ENCODE measurements at places on chromosomes 6 and 20.

- no peak for DNase-seq
Measured at GRCh38 chr6:138727182-138727581, 46.4 kb upstream of the CCDC28A start.

GRCh38 chr6:16976385-16977183, 125.3 kb upstream of the STMND1 start:
- DNase-seq: no peak

- no peak for DNase-seq
Measured at GRCh38 chr20:24918579-24919566, 30.2 kb upstream of the CST7 start.

DNA sequence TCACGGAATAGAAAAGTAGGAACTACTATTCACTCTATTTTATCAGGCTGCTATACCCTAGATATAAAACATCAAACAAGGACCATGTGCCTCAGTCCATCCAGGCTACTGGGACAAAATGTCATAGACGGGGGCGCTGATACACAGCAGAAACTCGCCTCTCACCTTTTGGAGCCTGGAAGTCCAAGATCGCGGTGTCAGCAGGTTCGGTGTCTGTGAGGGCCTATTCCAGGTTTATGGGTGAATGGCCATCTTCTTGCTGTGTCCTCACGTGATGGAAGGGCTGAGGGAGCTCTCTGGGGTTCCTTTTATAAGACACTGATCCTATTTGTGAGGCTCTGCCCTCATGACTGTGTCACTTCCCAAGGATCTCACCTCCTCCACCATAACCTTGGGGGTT, 89.5 kb downstream of the DLL1 start:
- DNase-seq: no peak

DNA sequence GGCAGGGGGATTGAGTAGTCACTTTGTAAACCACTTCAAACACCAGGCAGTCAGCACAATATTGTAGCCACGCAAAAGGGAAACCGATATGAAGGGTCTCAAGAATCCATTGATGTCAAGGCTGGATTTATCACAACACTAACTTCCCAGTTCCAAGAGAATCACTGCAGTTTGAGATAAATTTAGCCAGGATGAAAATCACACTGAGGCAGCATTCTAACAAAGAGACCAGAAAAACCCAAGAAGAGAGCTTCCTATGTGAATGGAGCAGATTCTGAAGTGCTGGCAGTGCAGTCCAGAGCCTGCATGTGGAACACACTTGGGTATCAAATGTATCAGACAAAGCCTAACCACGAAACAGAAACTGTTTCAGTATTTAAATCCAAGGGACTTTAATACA, 84.6 kb downstream of the KIF16B start:
- no peak for DNase-seq

DNA sequence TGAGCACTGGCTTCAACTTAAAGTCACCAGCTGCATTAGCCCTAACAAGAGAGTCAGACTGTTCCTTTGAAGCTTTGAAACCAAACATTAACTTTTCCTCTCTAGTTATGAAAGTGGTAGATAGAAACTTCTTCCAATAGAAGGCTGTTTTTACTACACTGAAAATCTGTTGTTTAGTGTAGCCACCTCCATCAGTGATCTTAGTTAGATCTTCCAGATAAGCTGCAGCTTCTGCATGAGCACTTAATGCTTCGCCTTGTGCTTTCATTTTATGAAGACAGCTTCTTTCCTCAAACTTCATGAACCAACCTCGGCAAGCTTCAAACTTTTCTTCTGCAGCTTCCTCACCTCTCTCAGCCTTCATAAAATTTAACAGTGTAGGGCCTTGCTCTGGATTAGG, 133.2 kb downstream of the INSM1 start:
- DNase-seq: no peak

GRCh38 chr20:24059174-24059573, 70.6 kb upstream of the GGTLC1 start:
- DNase-seq: no peak

DNA sequence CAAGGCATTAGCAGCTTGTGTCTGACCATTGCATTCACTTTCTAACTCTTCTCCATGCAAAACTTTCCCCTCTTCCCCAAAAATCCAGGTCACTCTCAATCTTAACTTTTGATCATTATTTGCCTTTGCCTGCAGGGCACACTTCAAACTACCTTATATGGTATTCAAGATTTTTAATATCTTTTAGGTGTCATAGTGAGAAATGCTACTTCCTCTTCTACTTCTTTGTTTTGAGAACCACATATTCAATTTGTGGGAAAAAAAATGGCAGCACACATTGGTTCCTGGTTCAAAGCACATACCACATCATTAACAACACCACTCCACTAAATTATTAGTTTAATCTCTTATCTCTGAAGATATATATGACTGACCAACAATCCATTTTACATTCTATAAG, 1267.0 kb upstream of the CITED2 start:
- no peak for DNase-seq

GRCh38 chr6:166281104-166281503, 27.1 kb downstream of the PRR18 start:
- no peak for DNase-seq

DNA sequence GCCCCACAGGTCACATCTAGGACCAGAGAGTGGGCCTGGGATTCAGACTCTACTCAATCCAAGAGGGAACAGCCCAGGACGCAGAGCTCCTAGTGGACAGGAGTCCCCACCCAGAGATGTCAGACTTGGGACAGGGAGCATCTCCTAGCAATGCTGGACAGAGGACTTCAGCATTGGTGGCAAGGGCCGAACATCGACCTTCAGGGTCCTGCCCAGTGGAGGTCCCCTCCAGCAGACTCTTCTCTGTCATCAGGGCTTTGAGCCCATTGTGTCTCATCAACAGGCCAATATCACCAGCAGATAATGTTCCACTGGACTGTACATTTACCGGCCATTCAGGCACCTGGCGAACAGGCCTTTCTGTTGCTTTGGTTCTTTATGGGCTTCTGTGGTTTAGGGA, 159.8 kb upstream of the SNX9 start:
- DNase-seq: no peak

- DNase-seq: no peak
Measured at GRCh38 chr6:7390226-7390878, 744 bp downstream of the RIOK1 start.

- DNase-seq: no peak
Measured at GRCh38 chr20:3871550-3872265, 17.5 kb upstream of the PANK2 start.

- no peak for DNase-seq
Measured at GRCh38 chr20:9408422-9409300, 105.7 kb upstream of the LAMP5 start.

DNA sequence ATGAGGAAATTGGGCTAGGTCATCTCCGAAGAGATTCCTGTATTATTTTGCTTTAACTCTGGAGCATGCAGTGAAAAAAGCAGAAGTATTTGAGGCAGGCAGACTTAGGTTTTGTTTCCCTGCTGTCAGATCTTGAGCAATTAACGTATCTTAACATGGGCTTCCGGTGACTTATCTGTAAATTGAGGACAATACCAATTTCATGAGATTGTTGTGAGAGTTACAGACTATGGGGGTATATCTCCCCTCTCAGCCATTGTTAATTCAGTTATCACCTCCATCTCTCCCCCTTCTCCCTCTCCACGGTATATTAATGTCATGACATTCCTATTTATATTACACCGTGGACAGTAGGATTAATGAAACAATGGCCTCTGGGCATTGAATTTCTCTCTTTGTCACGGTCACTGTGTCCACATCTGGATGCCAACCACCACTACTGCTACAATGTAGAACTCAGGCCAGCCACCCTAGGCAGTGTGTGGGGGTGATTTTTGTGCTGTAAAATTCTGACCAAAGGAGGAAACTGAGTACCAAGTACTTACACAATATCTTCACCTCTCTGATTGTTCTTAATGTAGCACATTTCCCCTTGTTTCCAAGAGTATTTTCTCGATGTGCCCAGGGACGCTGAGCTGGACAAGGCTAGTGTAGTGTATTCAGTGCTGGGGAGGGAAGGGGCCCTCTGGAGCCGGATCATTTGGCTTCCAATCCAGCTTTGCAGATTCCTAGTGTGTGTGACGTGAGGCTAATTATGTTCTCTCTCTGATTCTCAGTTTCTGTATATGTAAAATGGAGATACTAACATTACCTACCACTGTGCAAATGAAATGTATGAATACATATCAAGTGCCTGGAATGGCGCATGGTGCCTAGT, 77.2 kb downstream of the GCNT2 start:
- no peak for DNase-seq

GRCh38 chr6:73258721-73259120, 4.3 kb downstream of the KHDC1 start:
- no peak for DNase-seq

- DNase-seq: no peak
Measured at GRCh38 chr20:48340883-48341281, 486.9 kb downstream of the PREX1 start.

GRCh38 chr20:63261060-63261794, 7.0 kb upstream of the NKAIN4 start:
- no peak for DNase-seq

DNA sequence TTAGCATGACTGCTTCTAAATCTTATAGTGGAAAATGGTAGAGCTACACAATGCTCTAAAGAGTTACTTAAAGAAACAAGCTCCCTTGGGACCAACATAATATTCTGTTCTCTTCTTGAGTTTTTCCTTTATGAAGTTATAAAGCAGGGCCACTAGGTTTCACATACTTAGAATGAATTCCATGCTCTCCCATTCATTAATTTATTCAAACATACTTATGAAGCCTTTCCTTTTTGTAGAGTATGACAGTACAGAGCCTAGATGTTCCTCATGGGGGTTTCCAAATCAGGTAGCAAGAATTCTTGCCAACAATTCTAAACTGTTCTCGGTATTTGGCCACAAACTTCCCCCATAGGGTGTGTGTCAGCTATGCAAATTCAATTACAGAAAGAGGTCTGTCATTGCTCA, 20.6 kb upstream of the FABP7 start:
- DNase-seq: no peak

DNA sequence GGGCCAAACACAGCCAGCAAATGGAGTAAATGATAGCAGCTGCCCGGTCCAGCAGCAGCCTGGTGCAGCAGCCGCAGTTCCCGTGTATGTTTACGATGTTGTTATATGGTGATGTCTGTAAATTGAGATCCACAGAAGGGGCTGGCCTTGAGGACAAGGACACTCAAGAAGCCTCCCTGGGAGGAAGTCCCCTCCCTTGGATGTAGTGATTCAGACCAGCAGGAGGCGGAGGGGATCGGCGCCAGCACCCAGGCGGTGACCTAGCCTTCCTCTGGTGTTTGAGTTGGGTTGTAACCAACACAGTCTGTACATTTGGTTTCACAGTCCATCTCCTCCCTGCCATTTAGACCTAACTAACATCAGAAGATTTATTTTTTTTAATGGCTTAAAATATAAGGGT, 187.8 kb downstream of the SYNDIG1 start:
- DNase-seq: no peak

DNA sequence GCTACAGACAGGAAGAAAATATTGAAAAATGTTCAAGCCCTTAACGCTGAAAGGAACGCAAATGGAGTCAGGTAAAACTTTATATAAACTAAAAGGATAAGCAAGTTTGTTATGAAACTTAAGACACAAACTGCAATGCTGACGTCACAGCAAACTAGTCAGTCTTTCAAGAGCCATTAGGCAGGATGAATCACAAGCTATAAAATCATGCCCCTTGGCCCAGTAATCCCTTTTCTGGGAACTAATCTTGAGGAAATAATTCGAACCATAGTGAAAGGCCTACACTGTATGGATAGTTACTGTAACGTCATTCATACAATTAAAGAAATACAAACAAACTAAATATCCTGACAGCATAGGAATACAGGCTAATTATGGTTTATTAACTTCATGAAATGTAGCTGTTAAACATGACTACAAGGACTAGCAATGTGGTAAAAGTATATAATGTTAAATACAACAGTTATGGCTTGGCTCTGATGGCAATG, 42.7 kb upstream of the HINT3 start:
- no peak for DNase-seq

GRCh38 chr6:169225131-169225576, 28.5 kb downstream of the THBS2 start:
- no peak for DNase-seq

GRCh38 chr6:41022294-41022693, 16.7 kb downstream of the UNC5CL start:
- DNase-seq: no peak

- no peak for DNase-seq
Measured at GRCh38 chr6:136764517-136764993, 27.7 kb downstream of the MAP3K5 start.

- peak; percentile 61 for DNase-seq
Measured at GRCh38 chr20:8853805-8854338, 215.0 kb upstream of the PLCB4 start.

DNA sequence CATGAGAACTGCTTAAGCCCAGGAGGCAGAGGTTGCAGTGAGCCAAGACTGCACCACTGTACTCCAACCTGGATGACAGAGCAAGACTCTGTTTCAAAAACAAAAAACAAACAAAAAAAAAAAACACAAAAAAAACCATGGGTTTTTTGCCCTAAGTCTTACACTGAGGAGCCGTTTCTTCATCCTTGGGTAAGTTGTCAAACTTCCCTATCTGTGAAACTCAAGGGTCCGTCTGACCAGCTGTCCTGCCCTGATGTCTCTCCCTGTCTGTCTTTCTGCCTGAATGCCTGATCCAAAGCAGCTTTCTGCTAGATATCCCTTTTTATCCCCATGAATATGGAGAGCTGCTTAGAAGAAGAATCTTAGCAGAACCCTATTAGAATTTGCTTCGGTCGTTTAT, 41.3 kb upstream of the CLDN20 start:
- DNase-seq: no peak

All from SHP77 treated with DMSO at 0.1 percent for 48 hours (cell line).